ENCODE measurements at places on chromosomes 7 and 10.
A peak's percentile ranks its signal among the peaks of the same experiment; 100 is the strongest.

- no peak for DNase-seq
Observed at GRCh38 chr7:101990811-101991418, 173.5 kb downstream of the CUX1 start.

- DNase-seq: no peak
Observed at GRCh38 chr7:70044525-70044924, 446.2 kb downstream of the AUTS2 start.

- DNase-seq: no peak
Observed at GRCh38 chr7:7970237-7970530, 1.6 kb downstream of the GLCCI1 start.

DNA sequence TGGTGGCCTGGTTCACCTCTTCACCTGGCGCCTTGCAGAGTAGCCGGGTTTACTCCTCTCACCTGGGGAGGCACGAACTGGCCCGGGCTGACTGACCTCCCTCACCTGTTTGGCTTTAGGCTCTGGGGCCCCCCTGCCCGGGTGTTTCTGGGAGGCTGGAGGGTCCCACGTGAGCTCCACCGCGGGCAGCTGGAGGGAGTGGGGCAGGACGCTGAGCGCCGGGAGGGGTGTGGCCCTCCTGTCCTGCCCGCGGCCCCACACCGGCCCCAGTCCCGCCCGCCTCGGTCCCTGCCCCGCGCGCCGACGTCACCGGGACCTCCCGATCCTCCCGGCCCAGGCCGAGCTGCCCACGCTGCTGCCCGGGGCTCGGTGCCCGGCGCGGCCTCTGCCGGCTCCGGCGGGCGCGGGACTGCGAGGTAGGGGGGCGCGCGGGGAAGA, at the start of gene AMZ1:
Gene AMZ1, plus strand, starts transcription at position 322 of the 438 bp plus-strand sequence. CDS start 12,250 bp downstream, outside the sequence.
- DNase-seq: peak; percentile 67

GRCh38 chr10:91378061-91378460, 32.1 kb upstream of the HECTD2 start:
- peak; percentile 13 for DNase-seq

- peak; percentile 92 for DNase-seq
Observed at GRCh38 chr7:22001345-22002004, 55.8 kb upstream of the CDCA7L start.

DNA sequence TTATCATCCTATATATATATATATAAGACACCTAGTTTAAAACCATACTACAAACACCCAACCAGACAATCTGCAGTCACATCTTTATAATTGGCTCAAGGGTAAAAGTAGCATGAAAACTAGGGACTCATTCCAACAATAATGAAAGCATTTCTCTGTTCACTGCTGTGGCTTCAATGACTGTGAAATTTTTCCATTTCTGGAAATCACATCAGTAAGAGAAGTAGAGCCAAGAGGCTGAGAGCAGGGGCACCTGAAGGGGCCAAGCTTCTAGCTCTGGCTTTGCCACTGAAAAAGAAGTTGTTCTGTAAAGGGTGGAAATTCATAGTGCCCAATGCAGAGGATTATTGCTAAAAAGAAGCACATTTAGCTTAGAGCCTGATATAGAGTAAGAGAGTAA, 158.6 kb upstream of the GLI3 start:
- DNase-seq: no peak

- no peak for DNase-seq
Observed at GRCh38 chr10:34535872-34536271, 279.2 kb downstream of the PARD3 start.

DNA sequence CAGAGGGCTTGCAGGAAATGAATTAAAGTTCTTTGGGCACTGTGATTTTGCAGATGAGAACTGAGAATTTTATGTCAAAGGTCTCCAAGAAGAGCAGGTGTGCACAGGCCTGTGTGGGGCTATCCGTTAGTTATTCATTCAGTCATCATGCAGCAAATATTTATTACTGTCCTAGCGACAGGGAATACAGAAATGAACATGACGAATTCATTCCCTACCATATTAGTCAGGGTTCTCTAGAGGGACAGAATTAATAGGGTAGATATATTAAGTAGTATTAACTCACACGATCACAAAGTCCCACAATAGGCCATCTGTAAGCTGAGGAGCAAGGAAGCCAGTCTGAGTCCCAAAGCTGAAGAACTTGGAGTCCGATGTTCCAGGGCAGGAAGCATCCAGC, 2.9 kb upstream of the MMP21 start:
- DNase-seq: no peak

DNA sequence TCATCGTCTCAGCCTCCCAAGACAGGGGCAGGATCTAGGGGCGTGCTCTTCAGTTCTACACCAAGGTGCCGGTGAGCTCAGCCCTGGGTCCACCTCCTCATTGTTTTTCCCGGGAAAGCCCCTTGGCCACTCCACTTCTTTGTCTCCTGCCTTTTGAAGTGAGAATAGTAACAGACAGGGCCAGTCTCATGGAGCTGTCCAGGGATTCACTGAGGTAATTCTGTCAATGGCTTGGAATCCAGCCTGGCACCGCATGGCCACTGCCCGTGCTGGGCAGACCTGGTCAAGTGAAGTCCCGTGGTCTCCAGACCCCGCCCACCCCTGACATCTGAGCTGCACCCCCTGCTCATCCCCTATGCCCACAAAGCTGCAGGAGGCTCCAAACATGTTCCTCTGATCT, 138.9 kb downstream of the TNS3 start:
- DNase-seq: no peak

GRCh38 chr10:108911814-108912541, 1011.3 kb downstream of the XPNPEP1 start:
- DNase-seq: peak; percentile 87

GRCh38 chr10:32377458-32378259, 30.7 kb upstream of the EPC1 start:
- peak; percentile 77 for DNase-seq

DNA sequence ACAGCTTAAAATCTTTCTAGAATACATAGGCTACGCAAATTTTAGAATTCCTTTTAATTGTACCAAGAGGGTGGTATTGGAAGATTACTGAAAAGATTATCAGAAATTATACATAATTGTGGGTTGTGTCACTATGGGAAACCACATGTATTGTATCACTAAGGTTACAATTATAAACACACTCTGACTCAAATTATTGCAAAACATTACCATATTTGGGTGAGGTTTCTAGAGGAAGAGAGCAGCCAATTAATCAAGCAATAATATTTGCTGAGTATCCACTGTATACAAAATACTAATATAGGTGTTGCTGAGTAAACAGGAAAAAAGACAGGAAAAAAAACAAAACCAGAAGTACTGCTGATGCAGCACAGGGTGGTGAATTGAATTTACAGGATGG, 3.1 kb upstream of the CAPZA2 start:
- DNase-seq: peak; percentile 90

- DNase-seq: peak; percentile 12
Observed at GRCh38 chr10:132666705-132667341, 119.1 kb downstream of the NKX6-2 start.

DNA sequence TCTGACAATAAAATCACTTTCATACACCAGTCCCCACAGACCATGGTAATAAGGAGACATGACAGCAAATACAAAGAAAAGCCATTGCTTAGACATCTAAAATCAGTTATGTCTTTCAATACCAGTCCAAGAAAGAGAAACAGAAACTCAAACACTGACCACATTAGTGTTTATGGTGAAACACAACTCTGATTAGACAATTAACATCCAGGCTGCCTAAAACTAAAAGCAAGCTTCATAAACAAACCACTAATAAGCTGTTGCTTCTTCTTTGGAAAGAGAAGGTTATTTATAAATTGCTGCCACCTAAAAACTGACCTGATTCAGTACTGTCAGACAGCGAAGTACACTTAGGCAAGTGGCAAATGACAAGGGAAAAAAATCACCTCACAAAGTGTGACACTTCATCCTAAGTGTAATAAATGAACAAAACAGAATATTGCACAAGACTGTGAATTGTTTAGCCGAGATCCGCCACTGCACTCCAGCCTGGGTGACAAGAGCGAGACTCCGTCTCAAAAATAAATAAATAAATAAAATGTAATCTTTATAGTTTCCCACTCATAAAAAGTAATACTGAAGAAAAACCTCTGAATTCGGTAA, 277.4 kb downstream of the PARD3 start:
- DNase-seq: no peak

DNA sequence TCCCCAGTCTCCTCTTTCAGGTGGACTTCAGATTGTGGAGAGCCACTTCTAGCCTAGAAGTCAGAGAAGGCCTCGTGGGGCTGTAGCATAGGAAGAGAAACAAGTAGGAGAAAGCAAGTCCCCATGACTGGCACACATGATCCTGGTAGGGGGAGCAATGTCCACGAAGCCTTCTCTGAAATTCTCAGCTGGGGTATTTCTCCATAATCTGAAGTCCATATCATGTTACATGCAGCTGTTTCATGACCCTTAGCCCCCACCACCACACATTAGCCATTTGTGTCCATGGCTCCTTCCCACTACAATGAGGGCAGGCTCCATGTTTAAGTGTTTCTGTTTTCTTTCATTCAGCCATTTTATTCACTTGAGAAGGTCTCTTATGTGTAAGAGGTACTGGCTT, 43.2 kb downstream of the LAMB4 start:
- no peak for DNase-seq

DNA sequence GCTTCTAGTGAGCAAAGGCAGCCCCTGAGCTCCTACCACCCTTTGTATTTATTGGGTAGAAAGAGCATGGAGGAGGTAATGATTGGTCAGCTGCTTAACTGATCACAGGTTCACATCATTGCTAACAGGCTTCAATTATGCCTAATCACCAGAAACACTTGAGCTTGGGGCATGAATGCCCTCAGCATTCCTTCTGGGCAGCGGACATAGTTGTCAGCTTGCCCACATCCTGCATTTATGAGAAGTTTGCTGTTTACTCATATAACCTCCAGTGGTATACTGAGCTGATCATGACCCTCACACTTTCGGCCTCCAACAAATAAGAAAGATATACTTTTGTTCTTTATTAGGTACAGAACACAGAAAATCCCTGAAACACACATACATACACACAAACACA, 140.3 kb upstream of the ODAD2 start:
- peak; percentile 25 for DNase-seq

GRCh38 chr10:61897671-61898434, 3.6 kb upstream of the ARID5B start:
- peak; percentile 78 for DNase-seq

- DNase-seq: peak; percentile 97
Observed at GRCh38 chr10:103849880-103850571, 5.3 kb downstream of the SH3PXD2A start.

DNA sequence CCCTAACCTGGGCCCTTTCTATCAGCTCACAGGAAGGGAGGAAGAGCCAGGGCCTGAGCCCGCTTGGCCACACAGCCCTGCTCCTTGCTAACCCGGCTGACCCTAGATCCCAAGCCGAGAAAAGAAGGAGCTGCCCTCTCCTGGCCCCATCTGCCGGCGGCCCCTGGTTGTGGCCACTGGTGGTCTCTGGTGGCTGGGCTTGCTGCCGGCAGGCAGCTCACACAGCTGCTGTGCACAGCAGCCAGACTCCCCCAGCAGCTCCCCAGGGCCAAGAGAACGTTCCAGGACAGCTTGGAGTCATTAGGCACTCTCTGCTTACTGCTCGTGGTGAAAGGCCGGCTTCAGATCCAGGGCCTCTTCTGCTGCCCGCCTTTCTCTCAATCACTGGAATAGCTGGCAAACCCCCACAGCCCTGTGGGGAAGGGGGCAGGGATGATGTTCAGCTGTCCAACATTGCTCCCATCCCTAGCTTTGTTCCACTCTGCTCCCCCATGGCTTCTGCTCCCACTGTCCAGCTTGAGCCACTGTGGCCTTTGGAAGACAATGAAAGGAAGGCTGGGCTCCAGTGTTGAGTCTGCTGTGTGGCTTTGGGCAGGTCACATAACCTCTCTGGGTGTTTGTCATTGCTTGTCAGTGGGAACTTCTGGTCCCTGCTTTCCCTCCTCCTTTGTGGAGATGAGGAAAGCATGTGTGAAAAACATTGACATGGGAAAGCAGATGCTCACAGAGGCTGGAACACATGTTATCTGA, 35.4 kb upstream of the COL13A1 start:
- DNase-seq: peak; percentile 8

- no peak for DNase-seq
Observed at GRCh38 chr10:63642808-63643207, 121.6 kb downstream of the REEP3 start.

DNA sequence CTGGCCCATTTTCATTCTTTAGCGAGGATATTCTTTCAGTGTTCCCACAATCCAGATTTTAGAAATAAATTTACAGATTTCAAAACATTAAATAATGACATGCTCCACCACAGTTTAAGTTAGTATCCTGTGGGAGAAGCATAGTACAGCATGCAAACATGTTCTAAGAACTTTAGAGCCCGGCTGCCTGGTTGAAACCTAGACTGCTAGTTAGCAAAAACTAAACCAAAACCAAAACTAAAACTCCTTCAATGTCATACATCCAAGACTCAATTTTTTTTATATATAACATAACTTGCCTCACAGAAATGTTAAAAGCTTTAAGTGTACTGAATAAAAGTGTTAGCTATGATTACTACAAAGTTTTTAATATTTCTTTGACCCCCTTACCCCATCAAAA, 17.0 kb downstream of the TRA2A start:
- DNase-seq: no peak

DNA sequence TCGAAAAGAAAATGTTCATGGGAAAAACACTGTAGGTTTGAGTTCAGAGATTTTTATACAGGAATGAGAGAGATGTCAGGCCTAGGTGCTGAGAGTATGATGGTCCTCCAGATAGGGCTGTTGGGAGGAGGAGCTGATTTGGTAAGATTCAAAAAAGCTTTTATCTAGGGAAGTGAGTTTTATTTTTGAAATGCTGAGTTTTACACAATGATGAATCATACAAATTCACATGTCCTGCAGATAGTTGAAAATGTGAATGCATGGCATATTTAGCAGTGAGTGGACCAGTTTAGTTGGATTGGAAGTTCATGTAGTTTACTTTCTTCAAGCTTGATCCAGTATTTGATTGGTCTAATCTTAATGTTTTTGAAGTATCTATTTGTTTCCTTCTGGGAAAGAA, 154.8 kb downstream of the LRRC4 start:
- DNase-seq: peak; percentile 80

GRCh38 chr7:55527307-55527706, 45.0 kb downstream of the VOPP1 start:
- no peak for DNase-seq

DNA sequence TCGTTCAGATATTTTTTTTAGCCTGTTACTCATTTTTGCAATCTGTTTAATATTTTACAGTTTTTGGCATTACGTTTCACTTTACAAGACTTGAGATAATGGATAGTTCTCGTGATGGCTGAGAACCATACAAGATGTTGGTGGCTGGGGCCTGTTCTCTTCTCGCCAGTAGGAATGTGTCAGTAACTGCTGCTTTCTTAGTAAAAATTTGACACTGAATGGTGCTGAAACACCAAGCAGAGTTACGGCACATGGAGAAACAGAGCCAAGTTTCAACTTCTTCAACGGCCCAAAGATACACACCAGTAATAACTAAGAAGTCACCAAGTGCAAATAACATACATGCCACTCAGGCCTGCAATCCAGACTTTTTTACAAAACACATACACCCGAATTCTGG, 130.4 kb downstream of the NRP1 start:
- DNase-seq: peak; percentile 26

Data from GM23248 (cell line).